Fibroblast of the conjunctiva (primary cell): ENCODE measurements at places on chromosomes 11 and 22.

GRCh38 chr11:131618201-131618600 is 247.8 kb downstream of the NTM start:
- no peak for DNase-seq

- DNase-seq, result no peak
These were observed 388 bp downstream of the TMEM121B start for GRCh38 chr22:17120711-17121232.

- DNase-seq, result no peak
These were observed 67.2 kb downstream of the CCDC83 start for GRCh38 chr11:85922367-85922766.

DNA sequence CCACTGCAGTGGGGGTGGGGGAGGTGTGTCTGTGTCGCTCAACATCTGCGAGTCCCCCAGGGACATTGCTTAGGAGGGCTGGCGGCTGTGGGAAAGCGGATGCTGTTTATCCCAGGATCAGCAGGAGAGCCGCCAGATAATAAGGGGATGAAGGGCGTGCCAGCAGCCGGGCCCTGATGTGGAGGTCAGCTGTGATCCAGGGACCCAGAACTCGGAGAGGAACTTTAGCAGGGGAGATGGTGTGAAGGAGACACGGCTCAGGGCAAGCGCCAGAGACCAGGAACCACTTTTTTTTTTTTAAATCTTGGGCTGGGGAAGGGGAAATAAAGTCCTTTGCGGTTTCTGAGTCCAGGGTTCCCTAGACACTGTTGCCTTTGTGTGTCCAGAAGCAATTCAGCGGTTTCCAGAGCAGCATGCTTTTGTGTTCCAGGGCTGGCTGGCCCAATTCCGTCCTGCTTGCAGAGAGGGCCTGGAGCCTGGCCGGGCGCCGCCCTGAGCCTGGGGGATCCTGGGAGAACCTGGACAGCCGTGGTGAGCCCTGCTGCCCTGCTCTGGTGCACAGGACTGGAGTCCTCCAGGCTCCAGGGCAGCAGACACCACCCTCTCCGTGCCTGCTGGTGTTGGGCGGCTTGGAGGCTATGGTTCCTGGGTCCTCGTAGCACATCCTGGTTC is at the start of gene GRAMD4:
TSS of gene GRAMD4 (plus strand) at position 557 of the 672 bp plus-strand sequence. CDS start 6,414 bp downstream, outside the sequence.
- no peak for DNase-seq

- DNase-seq, result no peak
These were observed 30.5 kb downstream of the CD82 start for GRCh38 chr11:44595964-44596381.

- DNase-seq, result no peak
These were observed 25.8 kb downstream of the MRGPRD start for GRCh38 chr11:68954836-68955606.

DNA sequence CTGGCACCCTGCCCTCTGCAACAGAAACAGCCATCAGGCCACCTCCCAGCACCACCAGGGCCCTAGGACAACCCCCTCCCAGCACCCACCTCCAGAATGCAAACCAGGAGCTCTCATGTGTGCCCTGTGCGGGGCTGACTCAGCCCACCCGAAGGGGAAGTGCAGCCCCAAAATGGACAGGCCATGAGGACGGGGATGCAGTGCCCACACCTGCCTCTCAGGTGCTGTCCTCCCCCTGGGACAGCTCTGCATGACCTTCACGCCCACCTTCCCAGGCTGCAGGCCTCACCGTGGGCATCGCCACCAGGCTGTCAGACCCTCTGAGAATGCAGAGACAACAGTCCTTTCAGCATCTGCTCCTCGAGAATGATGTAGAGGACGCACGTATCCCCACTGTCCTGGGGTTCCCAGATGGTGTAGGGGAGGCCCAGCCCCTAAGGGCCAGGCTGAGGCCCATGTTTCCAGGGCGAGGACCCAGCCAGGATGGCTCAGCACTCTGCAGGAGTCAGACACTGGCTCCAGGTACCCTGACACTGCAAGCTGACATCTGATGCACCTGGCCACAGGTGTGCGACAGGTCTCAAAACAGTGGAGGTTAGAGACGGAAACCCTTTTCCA is 13.5 kb downstream of the MOB2 start:
- DNase-seq, result no peak

GRCh38 chr11:11973866-11974265 is 34.6 kb downstream of the DKK3 start:
- no peak for DNase-seq

DNA sequence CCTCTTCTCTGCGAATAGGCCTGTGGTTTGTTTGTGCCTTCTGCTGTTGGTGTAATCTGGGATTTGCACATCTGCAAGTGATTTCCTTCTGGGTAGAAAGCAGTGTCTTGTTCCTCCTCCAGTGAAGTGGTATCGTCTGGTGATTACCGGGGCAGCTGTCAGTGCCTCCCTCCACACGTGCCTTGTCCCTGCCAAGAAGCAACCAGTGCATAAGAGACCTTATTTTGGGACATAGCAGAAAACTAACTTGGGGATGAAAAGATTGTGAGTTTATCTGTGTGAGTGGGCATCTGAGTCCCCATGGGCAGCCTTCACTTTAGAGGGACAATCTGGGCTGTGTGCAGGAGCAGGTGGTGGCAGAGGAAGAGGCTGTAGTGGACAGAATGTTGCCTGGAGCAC is 71.5 kb upstream of the SORL1-AS1 start:
- no peak for DNase-seq

- no peak for DNase-seq
These were observed 631.5 kb downstream of the METTL15 start for GRCh38 chr11:28739489-28740280.
